ENCODE measurements at places on chromosomes 1 and 21.

- DNase-seq: no peak
These were observed 238.4 kb upstream of the CACYBP start for GRCh38 chr1:174761335-174761734.

- DNase-seq: no peak
These were observed 13.8 kb downstream of the LMNA start for GRCh38 chr1:156128308-156128653.

DNA sequence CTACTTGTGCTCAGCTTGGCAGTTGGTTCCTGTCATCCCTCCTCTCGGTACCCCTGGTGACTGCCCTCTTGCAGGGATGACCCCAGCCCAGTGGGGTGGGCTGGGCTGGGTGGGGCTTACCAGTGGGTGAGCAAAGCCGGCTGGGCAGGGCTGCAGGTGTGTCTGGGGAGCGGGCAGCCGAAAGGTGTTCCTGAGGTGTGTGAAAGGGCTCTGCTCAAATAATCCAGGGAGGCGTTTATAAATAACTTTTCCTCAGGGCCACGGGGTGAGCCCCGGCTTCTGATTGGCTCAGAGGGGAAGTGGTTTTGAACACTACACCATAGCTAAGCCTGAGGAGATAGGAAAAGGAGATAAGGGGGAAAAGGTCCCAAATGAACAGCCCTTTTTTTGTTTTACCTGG, at the start of gene SLC26A9:
Gene SLC26A9 (minus strand): TSS at position 212 of the 400 bp plus-strand sequence. CDS start 7,636 bp downstream, outside the sequence.
- no peak for DNase-seq

- DNase-seq: no peak
These were observed 142.2 kb downstream of the LHX8 start for GRCh38 chr1:75276385-75276784.

DNA sequence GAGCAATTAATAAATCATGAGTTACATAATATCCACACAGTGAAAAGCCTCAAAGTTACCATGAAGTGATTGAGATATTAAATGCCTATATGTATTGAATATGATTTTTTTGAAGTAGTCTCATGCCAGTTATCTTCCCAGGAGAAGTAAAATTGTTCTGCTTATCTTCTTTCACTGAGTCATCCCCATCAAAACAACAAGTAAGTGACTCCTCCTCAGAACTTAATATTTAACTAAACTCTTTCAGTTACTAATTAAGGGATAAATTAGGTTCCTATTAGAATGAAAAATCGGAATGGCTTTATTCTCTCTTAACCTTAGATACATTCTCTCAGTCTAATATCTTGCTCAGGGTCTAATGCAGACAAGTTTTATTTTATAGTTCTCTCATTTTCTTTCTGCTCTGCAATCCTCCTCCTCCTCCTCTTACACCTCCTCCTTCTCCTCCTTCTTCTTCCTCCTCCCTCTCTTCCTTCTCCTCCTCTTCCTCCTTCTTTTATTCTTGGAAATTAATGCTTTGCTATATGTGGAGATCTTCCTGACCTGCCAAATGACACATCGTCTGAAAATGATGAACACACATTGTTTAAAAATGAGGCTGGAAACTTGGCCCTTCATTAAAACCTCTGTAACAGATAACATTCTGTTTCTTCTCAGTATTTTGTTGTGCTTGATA, 110.9 kb downstream of the RUNX1 start:
- no peak for DNase-seq

GRCh38 chr21:25556091-25556490, 51.2 kb downstream of the MRPL39 start:
- DNase-seq: no peak

- peak; percentile 64 for DNase-seq
These were observed 48.3 kb downstream of the IL23R start for GRCh38 chr1:67214420-67215174.

DNA sequence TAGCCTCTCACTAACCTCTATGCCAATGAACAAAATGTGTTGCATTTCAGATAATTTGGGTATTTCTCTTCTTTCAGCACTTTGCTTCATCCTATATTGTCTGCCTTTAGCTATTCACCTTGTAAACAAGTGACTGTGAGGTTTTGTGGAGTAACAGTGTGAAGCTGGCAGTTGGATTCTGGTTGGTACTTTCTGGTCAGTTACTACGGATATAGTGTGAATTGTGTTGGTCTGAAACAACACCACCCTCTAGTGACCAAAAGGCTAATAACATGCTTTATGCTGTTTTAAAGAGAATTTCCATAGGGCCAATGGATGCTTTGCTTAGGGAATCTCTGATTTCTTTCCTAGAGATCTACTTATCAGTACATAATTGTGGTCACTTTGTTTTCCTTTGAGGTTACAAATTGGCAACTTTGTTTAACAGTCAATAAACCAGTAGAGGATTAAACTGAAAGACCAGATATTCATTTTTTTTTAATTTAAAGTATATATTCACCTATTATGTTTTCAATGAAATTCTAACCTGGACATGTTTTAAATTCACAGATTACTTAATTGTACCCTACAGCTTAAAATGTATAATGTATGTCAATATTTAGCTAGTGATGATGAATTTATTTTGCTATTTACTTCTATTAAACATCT, 2.5 kb upstream of the PTGER3 start:
- no peak for DNase-seq

- no peak for DNase-seq
These were observed 165.7 kb upstream of the IRF2BP2 start for GRCh38 chr1:234775477-234776246.

GRCh38 chr21:35974775-35975174, 85.6 kb downstream of the SETD4 start:
- DNase-seq: no peak

DNA sequence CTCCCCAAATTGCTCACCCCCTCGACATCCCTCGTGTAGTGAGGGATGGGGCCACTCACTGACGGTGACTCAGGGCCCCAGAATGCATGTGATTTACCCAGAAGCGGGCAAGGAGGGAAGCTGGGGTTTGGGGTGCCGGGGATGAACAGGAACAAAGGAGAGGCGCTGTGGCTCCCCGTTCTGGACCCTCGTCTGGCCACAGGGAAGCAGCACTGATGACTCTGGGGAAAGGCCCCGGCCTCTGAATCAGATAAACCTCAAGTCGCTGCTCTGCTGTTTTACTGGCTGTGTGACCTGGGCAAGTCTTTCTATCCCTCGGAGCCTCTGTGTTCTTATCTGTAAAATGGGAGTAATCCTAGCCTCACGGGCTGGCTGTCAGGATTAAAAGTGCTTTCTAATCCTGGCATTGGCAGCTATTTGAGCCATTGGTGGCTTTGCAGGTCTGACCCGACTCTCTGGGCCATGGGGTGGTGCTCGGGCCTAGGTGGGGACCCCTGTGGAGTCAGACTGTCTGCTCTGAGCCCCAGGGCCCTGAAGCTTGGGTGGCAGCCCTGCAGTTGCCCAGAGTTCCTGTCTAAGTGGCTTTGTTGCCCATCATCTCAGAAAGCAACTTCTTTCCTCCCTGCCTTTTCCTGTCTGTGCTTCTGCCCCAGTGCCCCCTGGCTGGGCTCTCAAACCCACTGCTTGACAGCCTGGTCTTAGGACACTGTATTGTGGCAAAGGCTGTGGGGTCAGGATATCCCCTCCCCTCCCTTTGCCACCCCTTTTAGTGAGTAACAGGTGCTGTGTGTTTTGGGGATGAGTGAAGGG, 5.5 kb downstream of the TNFRSF1B start:
- no peak for DNase-seq

DNA sequence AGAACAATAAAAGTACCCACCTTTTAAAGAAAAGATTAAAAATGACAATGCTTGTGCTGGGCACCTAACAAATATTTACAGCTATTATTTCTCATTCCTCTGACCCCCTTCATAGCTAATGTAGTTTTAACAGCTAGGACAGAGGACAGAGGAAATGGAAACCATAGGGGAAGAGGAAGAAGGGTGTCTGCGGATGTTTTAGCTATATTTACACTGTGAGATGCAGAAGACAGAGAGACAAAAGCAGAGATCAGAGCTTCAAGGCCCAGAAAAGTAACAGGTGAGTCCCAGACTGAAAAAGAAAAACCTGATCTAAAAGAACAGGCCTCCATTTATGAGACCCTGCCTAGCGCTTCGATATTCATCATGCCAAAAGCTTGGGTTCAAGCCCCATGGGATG, 72.0 kb downstream of the ZNF281 start:
- no peak for DNase-seq

DNA sequence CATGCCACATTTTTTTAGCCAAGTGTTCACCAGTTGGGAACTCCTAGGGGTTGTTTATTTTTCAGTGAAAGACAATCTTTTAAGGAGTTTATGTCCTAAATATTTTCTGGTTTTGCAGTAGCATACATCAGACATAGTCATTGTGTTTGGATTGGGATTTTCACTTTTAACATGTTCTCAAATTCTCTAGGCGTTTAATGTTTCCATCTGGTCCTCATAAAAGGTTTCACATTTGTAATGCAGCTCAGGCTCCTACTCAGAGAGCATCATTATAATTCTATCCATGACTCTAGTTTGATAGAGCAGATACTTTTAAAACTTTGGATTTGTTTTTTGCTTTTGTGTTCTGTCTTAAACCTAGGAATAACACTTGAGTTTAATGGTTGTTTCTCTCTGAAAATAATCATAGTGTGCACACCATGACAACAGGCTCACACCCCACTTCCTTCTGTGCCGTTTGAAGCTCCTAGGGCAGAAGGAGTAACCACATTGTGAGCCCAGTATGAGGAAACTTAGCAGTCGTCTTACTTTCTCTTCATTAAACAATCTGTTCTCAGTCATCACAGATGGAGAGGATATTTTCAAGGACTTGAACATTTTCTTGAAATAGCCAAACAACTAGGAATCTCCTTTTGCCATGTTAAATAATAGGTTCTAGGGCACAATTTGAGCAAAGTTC, 219.6 kb downstream of the PDE4B start:
- DNase-seq: no peak

DNA sequence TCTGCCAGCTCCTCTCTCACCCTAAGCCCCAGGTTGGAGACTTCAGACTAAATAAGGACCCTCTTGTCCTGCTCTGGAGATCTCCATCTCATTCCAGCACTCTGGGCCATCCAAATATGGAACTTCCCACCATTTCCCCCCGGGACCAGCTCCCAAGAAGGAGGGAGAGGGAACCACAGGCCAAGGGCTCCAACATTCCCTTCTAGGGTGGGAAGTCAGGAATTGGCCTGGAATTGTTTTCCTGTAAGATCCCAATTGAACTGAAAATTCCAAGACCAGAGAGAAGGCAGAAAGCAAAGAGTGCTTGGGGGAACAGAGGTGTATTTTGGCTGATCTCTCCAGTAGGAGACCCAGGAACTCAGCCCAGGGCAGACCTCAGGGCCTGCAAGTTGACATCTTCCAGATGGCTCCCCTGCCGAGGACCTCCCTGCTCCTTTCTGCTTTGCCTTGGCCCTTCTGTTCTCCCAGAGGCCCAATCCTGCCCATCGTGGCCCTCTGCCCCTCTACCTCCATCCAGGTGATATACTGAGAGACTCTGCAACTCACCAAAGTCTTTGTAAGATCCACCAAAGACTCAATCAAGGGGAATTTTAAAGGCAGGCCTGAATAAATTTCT, 14.9 kb downstream of the CSRP1 start:
- DNase-seq: no peak

- DNase-seq: no peak
These were observed 60.3 kb downstream of the GALNT2 start for GRCh38 chr1:230127105-230128054.

GRCh38 chr1:229420765-229421164, 13.1 kb downstream of the ACTA1 start:
- no peak for DNase-seq

GRCh38 chr21:21247424-21247823, 249.2 kb downstream of the NCAM2 start:
- no peak for DNase-seq

DNA sequence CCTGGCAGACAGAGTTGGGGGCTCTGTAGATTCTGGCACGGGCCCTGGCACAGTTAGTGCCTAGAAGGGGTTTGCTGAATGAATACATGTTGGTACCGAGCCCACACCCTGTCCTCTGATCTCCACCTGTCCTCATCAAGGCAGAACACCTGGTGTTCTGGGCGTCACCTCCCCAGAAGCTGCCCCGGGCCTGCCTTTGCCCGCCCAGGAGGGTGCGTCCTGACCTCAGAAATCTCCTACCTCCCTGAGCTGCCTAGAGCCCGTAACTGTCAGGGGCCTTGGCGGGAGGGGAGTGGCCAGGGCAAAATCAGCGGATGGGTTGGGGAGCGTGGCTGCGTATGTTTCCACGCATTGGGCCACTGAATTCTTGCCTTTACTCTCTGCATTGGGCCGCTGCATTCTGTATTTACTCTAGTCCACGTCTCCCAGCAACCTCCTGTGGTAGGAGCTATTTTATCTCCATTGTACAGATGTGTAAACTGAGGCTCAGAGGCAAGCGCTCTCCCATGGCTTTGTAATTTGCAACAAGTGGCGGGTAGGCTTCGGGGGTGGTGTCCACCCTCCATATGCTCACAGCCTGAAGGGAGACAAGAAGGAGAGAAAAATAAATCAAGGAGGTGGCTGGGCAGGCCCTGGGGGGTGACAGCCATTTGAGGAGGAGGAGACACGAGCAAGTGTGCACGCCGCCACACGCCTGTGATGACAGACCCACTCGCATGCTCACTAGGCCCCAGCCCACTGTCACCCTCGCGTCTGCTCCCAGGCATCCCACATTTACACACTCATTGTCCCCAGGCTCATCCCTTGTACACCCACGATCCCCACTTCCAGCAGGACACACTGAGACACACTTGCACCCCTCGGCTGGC, 95.7 kb upstream of the WNT4 start:
- DNase-seq: no peak

DNA sequence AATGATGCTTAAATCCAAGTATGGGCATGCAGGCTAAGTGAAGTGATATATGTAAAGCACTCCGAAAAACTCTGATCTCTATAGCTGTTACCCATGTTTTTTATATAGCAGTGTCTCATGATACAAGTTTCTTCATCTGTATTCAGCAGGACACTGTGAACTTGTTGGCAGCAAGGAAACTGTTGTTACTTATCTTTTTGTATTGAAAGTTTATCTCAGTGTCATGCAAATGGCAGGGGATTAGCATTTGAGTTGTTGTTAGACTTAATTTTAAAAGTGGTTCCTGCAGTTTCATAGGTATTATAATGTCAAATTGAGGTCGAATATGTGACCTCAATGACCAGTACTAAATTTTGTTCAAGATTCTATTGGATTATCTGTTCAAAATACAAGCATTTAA, 47.9 kb downstream of the NCAM2 start:
- DNase-seq: no peak

DNA sequence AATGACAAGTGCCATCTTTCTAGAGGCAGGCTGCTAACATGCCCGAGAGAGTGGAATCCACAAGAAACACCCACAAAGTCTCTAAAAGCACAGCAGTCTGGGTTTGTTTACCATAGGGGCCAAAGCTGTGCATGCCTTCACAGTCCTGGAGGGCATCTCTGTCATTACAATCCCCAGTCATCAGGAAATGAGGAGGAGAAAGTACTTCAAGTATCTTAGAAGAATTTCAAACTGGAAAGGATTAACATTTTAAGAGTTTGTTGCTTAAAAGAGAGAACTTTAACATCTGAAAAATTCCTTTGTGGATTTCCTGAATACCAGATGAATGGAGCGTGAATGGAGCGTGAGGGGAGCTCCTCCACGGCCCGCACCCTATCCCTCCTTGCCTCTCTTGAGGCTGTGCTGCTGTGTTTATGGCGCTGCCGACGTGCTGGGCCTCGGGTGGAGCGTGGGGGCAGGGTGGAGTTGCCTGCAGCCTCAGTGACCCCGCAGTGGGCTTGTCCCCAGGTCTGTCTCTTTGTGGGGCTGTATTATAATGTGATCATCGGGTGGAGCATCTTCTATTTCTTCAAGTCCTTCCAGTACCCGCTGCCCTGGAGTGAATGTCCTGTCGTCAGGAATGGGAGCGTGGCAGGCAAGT, 23.3 kb downstream of the SLC6A17 start:
- DNase-seq: no peak

GRCh38 chr1:119249283-119249682, 108.8 kb upstream of the WARS2 start:
- DNase-seq: no peak

GRCh38 chr1:198203434-198203833, 46.6 kb downstream of the NEK7 start:
- DNase-seq: no peak

All from stimulated activated CD4-positive, alpha-beta T cell treated with anti-CD3 and anti-CD28 coated beads, Interleukin-12 subunit alpha, Interleukin-12 subunit beta, amount 100 ng/mL, for 48 hours (primary cell).